Activated T-helper 9 cell treated with anti-CD3 and anti-CD28 coated beads, Interleukin-2, amount 50 U/mL, for 16 hours (primary cell): ENCODE measurements at places on chromosomes 4 and X.

DNA sequence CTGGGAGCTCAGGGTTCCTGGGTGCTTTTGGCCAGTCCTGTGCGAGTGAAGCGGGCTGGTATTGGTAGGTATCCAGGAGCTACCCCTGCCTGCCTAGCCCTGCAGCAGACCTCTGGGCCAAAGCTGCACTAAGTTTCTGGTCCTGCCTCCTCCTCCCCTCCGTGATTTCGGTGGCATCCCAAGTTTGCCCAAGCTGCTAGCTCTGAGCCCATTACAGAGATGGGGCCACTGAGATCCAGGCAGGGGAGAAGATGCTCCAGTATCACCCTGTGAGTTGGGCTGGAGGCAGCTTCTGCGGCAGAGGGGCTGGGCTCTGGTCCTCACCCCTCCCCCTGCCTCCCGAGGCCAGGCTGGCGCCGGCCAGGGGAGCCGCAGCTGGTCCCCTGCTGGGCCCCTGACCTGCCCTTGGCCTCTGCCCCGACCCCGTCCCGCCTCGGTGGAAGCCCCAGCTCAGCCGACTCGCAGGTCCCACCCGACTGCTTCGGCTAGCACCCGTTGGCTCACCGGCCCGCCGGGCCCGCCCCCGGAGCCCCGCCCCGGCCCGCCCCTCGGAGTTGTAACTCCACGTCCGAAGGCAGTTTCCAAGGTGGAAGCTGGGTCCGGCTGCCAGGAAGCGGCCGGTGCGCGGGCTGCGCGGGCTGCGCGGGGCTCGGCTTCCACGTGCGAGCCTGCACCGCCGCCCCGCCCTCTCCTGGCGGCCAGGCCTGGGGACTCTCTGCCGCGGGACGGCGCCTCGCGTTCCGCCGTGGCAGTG lies at the start of gene DUSP9:
Gene DUSP9 (plus strand): TSS at position 584 of the 754 bp plus-strand sequence. CDS start 751 bp downstream, outside the sequence.
- DNase-seq = no peak

DNA sequence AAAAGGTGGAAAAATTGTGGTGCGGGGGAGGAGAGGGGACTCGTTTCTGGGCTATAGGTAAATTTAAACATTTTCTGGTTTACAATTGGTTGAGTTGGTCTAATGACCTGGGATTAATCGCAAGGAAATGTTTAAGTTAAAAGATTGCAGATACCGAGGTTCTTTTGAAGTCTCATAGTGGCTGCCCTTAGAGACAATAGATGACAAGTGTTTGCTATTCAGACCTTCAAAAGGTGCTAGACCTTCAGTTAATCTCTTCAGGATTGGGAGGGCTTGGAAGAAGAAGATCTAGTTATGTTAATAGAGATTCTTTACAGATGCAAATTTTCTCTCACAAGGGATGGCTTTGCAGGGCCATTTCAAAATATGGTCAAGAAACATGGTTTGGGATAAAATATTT lies 2286.1 kb upstream of the AGA start:
- DNase-seq = no peak

GRCh38 chr4:14157262-14157661 lies 529.7 kb upstream of the BOD1L1 start:
- DNase-seq = no peak

GRCh38 chr4:87270144-87270543 lies 49.7 kb upstream of the KLHL8 start:
- no peak for DNase-seq

DNA sequence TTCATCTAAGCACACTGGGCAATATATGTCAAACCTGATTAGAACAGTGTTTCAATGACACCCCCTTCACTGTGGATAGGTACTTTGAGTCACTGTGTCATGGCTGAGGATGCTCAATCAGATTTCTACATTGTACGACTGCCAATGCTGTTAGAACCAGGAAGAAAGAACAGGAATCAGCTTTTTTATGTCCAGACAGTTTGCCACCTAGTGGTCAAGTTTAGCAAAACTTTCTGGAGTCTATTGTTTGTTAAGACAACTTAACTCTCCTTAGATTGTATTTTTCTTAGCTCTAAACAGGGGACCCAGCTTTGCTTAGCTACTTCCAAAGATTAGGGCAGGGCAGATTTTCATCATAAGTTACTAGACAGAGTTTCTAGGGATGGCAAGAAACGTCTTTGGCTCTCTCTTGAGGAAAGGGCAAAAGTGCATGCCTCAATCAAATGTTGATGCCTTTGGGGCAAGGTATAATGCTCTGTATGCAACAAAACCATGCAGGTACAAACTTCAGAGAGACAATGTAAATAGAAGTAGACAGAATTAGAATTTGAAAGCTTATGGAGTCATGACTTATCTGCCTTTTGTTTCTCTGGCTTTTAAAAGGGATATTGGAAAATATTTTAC lies 40.5 kb upstream of the BMP3 start:
- no peak for DNase-seq

- no peak for DNase-seq
Observed at GRCh38 chr4:94540476-94540875, 88.7 kb downstream of the PDLIM5 start.

- DNase-seq = no peak
Observed at GRCh38 chr4:94813221-94813620, 55.5 kb downstream of the BMPR1B start.

- no peak for DNase-seq
Observed at GRCh38 chr4:67785528-67785927, 31.3 kb upstream of the GNRHR start.

DNA sequence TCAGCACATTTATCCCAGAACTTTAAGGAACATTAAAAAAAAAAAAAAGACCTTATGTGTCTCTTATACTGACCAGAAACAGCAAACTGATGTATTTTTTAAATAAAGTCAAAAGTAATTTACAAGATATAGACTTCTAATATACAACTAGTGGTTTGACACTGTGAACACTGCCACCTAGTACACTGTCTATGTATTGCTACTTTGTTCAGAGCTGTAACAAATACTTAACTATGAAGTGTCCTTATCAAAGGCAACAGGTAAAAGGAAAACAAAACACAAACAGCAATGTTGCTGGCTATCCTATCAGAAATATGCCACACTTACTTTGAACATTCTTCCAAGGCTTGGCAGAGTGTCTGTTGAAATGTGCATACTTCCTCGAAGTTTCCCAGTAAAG lies 60.4 kb downstream of the CD40LG start:
- no peak for DNase-seq
